ENCODE measurements at places on chromosomes 7 and 10.
A peak's percentile ranks its signal among the peaks of the same experiment; 100 is the strongest.

- DNase-seq, result no peak
Measured at GRCh38 chr7:149713731-149714068, 59.7 kb downstream of the ZNF467 start.

- no peak for DNase-seq
Measured at GRCh38 chr10:70509757-70510147, 31.2 kb downstream of the PALD1 start.

DNA sequence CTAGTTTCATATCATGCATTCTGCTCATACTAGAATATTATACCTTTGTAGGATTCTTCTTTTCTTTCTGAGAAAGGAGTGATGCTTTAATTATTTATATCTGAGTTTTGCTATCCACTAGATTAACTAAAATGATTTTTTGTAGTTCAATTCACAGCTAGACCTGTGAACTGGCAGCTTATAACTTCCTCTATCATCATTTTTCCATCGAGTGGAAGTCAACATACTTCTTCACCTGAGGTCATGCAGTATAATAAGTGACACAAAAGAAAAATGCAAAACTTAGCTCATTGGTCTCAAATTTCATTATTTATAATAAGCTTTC is 8.0 kb downstream of the LRRN3 start:
- DNase-seq, result no peak

DNA sequence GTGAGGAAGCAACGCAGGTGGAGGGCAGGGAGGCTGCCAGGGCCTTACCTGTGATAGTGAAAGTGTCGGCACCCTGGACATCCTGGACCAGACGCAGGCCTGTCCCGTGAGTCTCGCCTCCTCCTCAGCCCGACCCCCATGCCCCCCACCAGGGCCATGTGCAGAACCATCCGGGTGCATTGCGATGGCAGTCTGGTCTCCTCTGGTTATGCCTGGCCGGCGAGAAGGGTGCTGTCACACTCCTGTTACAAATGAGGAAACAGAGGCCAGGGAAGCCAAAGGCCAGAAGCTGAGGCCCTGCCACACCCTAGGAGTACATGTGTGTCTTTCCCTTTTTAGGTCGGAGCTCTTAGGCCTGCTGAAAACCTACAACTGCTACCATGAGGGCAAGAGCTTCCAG is 7.2 kb downstream of the DEPP1 start:
- no peak for DNase-seq

DNA sequence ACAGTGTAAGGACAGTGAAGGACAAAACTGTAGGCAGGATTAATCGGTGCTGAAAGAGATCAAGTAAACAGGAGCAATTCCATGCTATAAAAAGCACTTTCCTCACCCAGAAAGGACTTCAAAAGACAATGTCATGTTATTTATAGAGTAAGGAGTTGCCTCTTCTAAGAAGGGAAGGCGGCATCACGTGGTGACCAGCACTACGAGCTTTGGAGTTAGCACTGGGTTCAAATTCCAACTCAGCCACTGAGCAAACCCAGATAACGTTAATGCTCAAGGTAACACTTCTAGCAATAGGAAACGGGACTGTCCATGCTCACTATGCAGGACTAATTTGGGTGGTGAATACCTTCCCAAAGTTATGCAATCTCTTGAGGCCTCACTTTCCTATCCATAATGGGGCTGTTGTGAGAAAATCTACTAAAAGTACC is 715 bp upstream of the PANK1 start:
- DNase-seq, result peak; percentile 56

DNA sequence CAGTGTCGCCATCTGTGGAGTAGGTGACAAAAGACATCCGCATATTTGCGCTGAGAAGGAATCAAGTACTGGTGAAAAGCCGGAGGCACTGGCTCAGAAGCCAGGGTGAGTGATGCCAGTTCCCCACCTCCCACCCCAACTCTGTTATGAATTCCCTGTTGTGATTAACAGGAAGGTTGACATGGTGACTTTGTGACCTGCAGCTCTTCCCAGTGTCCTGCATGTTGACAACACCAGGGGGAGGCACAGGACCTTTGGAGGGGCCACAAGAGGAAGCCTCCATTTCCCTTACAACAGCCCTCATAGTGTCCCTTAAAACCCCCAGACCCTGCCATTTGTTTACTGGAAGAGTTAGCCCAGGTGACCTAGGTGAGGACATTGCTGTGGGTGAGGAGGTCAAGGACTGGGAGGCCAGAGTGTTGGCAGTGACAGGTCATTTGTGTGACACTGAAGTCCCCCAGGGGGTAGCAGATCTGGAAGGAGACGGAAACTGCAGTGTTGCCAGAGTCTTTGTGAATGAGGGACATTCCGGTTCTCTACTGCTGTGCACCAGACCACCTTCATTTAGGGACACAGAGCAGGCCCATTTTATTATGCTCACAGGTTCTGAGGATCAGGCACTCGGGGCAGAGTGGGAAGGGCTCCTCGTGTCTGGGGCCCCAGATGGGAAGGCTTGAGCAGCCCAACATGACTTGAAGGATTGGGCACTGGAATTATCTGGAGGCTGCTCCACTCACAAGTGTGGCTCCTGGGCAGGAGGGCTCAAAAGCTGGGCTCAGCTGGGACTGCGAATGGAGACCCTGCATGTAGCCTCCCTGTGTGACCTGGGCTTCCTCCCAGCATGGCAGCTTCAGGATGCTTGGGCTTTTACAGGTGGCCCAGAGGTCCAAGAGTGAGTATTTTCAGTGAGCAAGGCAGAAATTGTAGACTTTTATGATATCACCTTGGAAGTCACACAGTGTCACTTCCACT is 13.0 kb upstream of the ANTXRL start:
- DNase-seq, result no peak

DNA sequence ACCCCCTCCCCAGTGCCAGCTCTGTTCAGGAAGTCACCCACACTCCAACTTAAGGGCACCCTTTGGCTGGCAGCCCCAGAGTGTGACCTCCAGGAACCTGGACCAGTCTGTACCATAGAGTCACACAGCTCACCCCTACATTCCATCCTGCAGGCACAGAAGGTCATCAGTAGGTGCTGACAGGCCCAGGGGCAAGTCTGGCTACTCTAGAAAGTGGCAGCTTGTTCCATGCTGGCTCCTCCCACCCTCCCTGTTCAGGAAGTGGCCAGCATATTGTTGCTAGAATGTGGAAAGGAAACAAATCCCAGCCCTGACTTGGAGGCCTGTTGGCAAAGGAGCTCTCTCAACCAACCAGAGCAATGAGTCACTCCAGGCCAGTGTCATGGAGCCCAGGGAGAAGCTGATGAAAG is 3.2 kb upstream of the NCOA4 start:
- DNase-seq, result no peak

- no peak for DNase-seq
Measured at GRCh38 chr7:132205509-132205908, 370.8 kb downstream of the PLXNA4 start.

DNA sequence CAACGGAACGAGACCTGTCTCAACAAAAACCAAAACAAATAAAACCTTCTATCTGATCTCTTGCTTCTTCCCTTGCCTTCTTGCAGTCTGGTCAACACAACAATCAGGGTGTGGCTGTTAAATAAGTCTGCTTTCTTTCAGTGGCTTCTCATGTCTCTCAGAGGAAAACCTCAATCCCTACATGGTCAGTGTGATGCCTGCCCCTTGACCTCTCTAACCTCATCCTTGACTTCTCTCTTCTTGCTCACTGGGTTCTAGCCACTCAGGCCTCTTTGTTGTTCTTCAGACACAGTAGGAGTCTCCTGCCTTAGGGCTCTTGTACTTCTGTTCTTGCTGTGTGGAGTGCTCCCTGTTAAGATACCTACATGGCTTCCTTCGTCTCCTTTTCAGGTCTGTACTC is 220.4 kb downstream of the SDHAF3 start:
- DNase-seq, result no peak

DNA sequence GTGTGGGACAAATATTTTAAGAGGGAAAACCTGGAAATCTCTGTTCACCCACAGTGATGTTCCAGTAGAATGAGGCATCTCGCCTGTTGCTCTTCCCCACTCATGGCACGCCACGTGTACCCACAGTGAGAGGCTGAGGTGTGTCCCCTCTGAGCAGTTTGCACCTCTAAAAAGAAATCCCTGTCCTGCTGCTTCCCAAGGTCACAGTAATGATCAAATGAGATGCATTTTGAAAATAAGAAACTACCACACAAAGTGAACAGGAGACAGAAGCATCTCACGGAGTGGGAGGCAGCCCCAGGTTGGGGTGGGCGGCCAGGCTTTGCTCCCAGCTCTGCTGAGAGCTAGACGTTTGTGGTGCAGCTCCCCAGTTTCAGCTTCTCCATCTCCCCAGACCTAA is 12.4 kb upstream of the ZNF777 start:
- no peak for DNase-seq

DNA sequence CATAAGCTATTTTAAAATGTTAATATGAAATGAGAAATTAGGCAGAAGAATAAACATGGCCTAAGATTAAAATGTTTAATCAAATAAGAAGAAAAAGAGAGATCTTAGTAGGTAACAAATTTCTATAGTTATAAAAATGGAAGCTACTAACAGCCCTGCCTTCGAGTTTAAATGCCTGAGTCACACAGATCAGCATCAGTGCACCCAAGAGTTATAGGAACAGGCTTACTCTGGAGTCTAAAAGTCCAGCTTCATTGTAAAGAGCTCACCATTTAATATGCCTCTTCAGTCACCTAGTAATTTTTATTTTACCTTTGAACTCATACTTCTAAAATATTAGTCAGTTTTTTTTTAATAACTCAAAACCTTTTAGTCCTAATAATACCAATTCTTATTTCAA is 52.6 kb downstream of the BRI3 start:
- DNase-seq, result no peak

- DNase-seq, result no peak
Measured at GRCh38 chr10:22621726-22622125, 92.7 kb downstream of the PIP4K2A start.

GRCh38 chr7:144407266-144407931 is 3.9 kb upstream of the NOBOX start:
- DNase-seq, result no peak

- no peak for DNase-seq
Measured at GRCh38 chr10:88234297-88234696, 348.8 kb downstream of the RNLS start.

GRCh38 chr10:114856544-114857287 is 35.1 kb downstream of the FHIP2A start:
- DNase-seq, result no peak

DNA sequence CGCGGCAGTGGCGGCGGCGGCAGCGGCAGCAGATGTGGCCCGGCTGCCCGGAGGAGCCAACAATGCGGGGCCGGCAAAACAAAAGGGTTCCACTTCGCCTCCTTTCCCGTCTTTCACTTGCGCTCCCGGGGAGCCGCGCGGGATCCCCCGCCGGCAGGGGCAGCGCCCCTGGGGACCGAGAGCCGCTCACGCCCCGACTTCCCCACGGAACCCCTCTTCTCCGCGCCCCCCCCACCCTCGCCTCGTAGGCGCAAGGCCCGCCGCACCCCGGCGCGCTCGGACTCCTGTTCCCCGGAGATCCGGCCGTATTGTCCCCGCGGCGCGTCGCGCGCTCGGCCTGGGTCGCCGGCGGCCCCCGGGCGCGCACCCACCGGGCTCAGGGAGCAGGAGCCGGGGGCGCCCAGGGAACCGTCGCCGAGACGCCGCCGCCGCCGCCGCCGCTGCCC is 854 bp downstream of the CTBP2 start:
- DNase-seq, result no peak

DNA sequence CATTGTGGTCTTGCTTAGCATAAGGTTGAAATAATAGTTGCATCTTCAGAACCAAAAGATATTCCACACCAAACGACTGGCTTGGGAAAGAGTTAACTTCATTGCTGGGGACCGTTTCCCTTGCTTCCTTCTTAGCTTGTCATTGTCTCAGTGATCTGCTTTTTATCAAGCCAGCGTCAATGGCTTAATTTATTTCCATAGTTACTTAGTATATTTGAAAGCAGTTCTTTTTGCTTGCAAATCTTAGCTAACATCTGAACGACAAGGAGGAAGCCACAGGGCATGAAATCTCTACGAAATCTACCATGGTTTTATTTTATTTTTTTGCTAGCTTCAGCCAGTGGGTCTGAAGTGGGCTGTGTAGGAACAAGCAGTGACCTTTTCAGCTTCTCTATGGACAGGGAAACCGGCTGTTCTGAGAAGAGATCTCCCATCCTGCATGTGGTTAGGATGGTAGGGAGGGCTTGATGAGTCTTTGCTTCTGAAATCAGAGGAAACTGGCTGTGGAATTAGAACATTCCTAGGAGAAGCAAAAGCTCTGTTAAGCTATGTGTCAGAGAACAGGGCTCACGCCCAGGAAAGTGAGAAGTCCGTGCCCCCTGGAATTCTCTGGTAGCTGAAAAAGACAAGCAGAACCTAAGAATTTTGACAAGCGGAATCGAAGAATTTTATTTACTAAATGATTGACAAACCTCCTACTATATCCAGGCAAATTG is 8.0 kb downstream of the SLC18A2 start:
- DNase-seq, result no peak

DNA sequence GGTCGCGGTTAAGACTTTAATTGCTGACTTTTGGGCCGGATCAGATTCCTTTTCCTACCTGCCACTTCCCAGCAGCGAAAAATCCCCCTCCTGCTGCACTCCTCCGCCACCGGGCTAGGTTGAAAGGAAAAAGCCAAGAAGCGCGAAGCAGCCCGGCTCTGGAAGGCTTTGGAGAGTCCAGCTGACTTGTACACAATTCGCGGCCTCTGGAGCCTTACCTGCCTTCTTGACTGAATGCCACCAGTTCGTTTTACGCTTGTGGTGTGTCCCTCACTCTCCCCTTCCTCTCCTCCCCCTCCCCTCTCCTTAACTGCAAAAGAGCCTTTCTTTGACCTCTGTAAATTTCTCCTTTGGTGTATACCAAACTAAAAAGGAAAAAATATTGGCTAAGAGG is 2.7 kb upstream of the FEZF1 start:
- DNase-seq, result no peak

GRCh38 chr10:117342641-117343040 is 32.6 kb downstream of the PDZD8 start:
- DNase-seq, result no peak

DNA sequence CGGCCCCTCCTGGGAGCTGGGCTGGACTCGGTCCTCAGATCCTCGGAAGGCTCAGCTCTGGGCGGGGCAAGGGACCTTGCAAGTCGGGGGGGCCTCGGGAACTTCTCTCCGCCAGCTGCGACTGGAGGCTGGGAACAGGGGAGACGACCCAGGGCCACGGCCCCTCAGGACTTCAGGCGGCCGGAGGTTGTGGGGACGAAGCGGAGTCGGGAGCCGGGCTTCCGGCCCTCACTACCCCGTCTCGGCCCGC is 2.6 kb downstream of the ADIRF start:
- no peak for DNase-seq

DNA sequence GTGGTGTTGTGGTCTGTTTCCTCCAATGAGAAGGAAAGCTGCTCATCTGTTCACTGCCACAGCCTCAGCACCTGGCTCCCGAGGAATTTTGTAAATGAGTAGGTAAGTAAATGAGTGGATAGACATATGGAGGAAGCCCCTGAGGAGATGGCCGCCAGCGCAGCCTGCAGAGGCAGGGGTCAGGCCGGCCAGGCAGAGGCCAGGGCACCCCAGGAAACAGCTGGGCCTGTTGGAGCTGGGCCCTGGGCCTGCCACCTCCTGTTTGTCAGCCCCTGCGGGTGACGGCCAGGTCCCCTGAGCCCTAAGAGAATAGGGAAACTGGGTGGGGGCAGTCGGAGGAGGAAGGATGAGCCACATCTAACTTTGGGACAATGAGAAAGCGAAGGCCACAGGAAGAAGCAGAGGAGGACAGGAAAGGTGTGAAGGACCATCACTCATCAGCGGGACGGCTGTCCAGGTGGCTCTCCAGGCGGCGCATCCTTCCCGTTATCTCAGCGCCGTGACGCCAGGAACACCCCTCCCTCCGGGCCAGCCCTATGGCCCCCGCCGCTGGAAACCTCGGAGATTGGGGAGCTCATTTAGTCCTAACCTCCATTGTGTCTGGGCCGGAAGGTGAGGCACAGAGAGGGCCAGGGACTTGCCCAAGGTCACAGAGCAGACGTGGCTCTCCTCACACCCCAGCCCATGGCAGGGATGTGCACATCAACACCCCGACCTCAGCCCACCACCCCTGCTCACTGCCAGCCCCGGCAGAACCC is 142.3 kb upstream of the UNC5B start:
- DNase-seq, result no peak

All from NCI-H187 (cell line).